Stimulated activated CD8-positive, alpha-beta memory T cell treated with anti-CD3 and anti-CD28 coated beads, Interleukin-2, amount 100 ng/mL, for 1 hour (primary cell): ENCODE measurements at places on chromosomes 7 and 10.

DNA sequence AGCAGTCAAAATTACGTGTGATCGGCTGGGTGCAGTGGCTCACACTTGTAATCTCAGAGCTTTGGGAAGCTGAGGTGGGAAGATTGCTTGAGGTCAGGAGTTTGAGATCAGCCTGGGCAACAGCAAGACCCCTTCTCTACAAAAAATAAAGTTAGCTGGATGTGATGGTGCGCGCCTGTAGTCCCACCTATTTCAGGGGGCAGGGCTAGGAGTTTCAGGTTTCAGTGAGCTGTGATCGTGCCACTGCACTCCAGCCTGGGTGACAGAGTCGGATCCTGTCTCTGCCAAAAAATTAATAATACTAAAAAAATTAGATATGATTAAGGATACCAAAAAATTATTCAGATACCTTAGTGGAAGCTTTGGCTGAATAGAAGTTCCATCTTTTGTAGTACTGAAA is 136.4 kb downstream of the SDK1 start:
- DNase-seq: no peak

DNA sequence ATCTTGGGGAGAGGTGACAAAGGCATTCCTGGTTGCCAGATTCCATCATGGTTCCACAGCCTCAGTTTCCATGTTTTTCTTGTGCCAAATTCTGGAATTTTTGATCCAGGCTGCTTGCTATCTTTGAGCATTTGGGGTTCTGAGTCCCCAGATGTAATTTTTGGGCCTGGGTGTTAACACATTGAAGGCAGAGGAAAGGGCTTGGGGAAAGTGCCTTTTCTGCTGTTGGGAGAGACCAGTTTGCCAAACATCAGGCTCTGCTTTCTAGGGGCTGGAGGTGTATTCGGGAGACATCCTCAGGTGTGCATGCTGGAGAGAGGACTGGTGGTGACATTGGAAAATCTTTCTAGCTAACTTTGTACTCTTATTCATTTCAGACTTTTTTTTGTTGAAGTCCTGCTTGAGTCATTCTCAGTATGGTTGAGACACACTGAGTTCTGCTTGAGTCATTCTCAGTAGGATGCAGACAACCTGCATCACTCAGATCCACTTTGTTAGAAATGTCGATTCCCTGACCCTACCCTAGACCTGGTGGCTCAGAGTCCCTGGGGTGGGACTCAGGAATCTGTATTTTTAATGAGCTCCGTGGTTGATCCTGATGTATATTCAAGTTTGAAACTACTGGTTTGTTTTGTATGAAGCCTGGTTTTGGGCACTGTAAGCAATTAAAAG is 101.0 kb downstream of the LRMDA start:
- DNase-seq: no peak

GRCh38 chr10:112393341-112393740 is 19.4 kb downstream of the ACSL5 start:
- no peak for DNase-seq

GRCh38 chr7:127758105-127758504 is 106.1 kb downstream of the SND1 start:
- DNase-seq: no peak

- DNase-seq: no peak
Observed at GRCh38 chr10:124065382-124066125, 27.8 kb downstream of the CHST15 start.

DNA sequence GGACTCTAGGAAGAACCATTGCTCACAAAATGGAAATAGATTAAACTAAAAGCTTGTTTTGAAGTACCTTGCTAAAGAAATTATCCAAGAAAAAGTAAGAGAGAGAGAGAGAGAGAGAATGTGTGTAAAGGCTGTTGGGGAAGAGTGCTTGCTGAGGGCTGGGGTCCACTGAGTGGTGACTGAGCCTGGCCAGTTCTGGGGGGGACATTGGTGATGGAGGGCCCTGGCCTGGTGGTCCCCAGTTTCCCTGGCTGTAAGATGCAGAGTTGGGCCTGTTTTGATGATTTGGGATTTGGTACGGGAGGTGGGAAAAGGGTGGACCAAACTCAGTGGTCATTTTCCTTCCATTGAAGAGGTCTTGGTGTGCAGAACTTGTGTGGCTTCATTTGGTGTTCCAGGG is 880 bp downstream of the RAMP3 start:
- DNase-seq: no peak

DNA sequence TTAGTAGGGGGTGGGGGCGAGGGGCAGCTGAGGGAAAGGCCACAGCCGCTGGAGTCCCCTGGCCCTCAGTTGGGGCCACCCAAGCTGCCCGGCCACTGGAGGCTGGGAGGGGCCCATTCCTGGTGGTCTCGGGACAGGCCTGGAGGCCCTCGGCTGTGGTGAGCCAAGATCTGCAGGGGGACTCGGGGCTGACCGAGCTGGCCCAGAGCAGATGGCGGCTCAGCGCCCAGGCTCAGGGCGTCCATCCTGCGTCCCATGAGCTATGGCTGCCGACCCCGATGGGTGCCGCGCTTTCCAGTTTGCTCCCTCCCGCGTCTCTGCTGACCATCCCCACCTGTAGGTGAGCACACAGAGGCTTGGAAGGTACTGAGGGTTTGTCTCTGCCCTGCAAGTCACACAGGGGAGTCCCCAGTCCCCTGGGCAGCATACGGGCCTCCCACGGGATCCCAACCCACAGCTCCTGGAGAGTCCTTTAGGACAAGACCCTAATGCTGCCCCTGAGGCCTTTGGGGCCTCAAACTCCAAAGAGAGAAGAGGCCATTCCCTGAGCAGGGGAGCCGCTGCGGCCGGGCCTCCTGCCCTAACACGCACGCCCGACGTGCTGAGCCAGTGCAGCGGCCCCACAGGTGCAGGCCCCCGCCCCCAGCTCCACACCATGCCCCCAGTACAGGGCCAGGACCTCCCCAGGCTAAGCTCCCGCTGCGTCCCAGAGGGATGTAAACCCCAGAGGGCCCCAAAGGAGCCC is 107.2 kb downstream of the MICALL2 start:
- DNase-seq: no peak

DNA sequence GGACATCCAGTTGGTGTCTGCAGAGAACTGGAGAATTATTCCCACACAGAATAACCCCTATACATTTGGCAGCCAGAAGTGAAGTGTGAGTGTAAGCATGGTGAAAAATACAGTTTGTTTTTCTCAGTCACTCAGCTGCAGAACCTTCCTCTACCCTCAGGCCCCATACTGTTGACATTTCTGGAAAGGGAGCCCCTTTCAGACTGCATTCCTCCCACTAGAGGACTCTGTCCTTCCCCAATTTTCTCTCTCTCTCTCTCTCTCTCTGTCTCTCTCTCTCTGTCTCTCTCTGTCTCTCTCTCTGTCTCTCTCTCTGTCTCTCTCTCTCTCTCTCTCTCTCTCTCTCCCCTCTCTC is 86.8 kb upstream of the STEAP1B start:
- no peak for DNase-seq

- no peak for DNase-seq
Observed at GRCh38 chr10:12957081-12957480, 44.4 kb downstream of the CCDC3 start.

GRCh38 chr7:37249240-37249639 is 199.4 kb downstream of the ELMO1 start:
- no peak for DNase-seq

DNA sequence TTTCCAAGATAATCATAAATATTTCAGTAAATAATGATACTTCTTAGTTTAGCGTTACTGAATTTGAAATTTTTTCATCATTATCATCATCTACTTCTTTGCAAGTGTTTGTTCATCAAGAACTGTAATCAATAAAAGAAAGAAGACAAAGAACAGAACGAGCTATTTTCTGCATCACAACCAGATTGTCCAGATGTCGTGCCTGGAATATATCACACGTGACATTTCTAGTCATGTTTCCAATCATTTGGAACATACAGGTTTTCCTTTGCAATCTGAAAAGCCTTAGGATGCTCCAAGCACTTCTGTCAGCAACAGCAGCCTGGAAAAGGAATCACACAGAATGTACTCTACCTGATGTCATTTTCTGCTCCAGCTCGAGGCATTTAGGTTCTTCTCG is 107.4 kb downstream of the FAM107B start:
- no peak for DNase-seq

DNA sequence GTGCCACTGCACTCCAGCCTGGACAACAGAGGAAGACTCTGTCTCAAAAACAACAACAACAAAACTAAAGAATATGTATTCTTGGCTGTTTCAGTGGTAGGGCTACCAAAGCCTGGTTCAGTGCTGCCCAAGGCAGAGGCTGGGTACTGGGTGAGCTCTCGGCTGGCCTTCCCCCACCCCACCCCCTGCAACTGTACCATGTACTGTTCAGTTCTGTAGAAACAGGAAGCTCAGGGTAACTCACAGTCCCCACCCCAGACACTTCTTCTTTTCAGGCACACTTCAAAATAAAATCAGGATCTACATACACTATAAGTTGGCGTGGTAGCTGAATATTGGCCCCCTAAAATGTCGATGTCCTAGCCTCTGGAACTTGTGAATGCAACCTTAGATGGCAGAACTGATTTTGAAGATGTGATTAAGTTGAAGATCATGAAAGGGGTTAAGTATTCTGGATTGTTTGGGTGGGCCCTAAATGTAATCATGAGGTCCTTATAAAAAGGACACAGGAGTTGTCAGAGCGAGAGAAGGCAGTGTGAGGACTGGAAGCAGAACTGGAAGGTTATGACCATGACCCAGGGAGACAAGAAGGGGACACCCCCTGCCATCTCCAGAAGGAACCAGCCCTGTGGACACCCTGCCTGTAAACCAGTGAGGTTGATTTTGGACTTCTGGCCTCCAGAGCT is 31.2 kb downstream of the TBXAS1 start:
- no peak for DNase-seq

- DNase-seq: no peak
Observed at GRCh38 chr7:101861218-101861775, 43.9 kb downstream of the CUX1 start.

DNA sequence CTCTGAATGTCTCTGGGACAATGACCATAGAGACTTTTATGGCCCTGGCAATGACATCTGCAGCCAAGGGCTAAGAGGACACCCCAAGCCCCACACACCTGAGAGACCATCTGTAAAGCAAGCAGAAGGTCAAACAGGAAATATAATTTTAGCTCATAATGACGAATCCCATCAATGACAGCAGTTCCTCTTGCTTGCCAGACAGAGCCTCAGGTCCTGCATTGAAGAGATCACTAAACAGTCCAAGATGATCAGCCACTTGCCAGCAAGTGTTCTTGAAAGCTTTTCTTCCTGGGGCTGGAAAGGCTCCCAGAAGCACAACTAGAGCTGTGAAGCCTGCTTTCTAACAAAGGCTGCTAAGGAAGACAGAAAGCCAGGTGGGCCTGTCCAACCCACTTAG is 993.7 kb upstream of the AUTS2 start:
- DNase-seq: no peak

DNA sequence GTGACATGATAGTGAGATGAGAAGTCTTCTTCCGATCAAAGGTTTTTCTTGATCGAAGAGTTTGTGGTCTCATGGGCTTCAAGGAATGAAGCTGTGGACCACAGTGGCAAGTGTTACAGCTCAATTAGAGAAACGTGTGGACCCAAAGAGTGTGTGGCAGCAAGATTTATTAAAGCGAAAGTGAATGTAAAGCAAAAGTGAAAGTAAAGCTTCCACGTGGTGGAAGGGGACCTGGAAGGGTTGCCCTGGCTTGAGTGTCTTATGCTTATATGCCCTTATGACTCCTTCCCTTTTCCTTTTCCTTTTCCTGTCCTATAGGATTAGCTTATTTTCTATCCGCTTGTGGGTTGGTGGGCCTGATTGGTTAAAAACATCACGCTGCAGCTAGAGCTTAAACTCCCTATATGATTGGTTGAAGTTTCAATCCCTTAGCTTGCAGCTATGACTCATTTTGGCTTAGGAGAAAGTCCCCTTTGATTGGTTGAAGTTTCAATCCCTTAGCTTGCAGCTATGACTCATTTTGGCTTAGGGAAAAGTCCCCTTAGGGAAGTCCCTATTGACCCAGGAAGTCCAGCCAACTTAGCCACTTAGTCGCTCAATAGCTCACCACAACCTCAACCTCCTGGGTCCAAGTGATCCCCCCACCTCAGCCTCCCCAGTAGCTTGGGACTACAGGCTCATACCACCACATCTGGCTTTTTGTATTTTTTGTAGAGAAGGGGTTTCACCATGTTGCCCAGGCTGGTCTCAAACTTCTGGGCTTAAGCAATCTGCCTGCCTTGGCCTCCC is 34.7 kb downstream of the MRPS24 start:
- DNase-seq: no peak

DNA sequence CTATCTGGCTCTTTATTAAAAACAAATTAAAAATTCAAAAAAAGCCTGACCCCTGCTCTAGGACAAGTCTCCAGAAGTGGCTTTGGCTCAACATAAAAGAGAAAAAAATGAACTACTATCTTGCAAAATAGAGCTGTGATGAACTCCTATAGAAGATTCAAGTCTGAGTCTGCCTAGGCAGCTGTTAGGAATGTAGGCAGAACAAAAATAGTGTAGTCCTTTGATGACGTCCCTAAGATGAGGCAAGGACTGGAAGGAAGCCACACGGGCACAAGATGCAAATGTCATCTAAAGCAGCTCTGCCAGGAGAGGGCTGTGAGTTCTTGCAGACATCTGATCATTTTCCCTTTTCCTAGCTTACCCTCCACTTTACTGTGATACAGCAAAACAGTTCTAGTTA is 20.5 kb downstream of the ASNS start:
- DNase-seq: no peak

DNA sequence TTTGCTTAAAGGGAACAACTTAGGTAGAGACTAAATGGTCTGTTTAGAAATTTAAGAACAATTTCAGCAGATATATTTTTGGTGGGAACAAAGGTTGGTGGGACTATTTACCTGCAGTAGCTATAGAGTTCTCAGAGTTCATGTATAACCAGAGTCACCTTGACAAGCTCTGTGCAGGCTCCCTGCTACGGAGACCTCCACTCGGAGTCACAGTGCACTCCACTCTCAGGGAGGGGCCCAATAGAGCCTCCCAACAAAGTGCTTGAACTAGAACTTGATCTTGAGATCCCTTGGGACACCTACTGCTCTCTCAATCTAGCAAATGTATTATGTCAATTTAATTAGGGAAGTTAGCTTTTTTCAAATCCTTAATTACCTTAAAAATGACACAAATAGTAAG is 2.3 kb downstream of the MYPN start:
- DNase-seq: no peak

GRCh38 chr7:45347804-45348203 is 190.2 kb downstream of the RAMP3 start:
- DNase-seq: no peak

- no peak for DNase-seq
Observed at GRCh38 chr7:137591421-137591837, 247.9 kb upstream of the PTN start.
